ENCODE measurements at places on chromosomes 3 and 15.

DNA sequence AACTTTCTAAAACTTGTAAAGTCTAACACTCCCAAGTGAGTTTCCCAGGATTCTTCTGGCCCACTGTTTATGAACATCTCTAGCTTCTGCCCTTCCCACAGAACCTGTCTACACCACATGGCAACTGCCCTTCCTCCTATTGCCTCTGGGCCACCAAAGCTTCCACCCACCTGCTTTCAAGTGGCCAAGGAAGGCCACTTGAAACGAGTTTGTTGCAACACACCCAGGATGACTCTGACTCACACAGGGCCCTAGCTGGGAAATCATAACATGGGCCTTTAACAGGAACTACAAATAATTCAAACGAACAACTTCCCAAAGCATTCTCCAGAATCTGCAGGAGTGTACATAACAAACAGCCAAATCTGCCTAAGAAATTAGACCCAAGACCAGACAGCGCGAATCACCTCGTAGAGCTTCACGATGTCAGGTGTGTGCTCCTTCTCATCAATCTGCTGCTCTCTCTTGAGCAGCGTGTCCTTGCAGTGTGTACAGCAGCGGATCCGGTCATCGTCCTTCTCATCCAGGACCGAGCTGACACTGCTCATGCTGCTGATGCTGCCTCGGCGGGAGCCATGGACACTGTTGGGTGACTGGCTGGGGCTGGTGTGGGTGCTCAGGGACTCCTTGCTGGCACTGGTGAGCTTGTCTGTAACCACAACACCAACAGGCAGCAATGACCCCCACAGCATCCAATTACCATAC lies 16.8 kb downstream of the RBSN start:
- DNase-seq = no peak

GRCh38 chr15:80041494-80042253 lies 17.8 kb upstream of the ZFAND6 start:
- no peak for DNase-seq

- no peak for DNase-seq
Observed at GRCh38 chr15:77808075-77808474, 175.4 kb upstream of the LINGO1 start.

GRCh38 chr3:84893211-84893610 lies 65.6 kb upstream of the CADM2 start:
- no peak for DNase-seq

DNA sequence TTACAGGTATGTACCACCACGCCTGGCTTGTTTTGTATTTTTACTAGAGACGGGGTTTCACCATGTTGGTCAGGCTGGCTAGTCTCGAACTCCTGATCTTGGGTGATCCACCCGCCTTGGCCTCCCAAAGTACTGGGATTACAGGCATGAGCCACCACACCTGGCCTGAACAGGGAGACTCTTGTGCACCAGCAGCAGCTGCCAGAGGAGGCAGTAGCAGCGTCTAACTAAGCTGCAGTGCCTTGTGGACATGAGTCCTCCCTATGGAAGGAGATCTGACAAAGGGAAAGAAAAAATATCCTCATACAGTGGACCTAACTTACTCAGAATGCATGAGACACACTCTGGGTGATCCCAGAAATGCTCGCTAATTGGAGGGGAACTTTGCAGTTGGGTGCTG lies 36.8 kb upstream of the NEO1 start:
- no peak for DNase-seq

DNA sequence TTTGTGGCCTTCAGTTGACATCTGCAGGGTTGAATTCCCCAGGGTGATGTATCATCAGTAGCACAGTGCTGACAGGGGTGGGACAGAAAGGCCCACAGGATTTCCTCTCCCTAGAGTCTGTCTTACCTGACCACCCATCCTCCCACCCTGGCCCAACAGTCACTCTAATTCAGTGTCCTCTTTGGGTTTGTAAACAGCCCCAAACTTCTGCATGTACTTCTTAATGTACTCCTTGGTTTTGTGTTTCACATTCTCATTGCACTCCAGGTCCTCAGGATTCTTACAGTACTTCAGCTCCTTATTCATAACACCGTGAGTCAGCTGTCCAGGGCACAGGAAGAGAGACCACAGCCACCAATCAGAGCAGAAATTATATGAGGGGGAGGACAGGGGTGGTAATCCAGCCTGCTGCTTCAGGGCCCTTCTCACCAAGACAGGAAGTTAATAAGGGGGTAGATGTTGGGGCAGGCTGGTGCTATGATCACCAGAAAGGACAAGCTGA lies 37.5 kb downstream of the NBEAL2 start:
- DNase-seq = no peak

- no peak for DNase-seq
Observed at GRCh38 chr3:115350606-115351005, 203.5 kb upstream of the ZBTB20 start.

DNA sequence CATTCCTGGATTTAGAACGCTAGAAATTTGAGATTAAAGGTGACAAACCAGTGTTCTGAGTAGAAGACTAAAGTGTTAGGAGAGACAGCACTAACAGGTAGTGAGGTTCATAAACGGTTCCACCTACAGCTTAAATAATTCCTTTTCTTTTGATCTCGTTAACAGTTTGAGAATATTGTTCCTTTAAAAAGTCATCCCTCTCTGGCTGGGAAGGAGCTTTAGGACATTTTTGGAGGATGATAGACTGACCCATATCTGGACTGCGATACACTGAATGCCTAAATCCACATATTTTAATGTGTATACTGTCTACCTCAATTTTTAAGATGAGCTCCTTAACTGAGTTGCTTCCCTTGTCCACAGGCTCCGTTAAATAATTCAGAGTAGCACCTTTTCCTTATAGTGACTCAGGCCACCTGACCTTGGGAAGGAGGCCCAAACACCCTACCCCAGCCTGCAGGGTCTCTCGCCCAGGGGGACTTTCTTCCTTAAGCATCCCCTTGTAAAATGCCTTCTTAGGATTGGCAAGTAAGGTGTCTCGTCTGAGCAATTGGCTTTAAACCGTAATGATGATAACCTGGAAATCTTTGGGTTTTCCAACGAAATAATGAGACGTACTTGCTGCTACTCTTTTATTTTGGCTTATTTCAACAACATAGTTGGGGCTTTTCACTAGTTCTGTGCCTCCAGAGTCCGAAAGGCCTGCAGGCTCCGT lies 3.3 kb downstream of the TRIM71 start:
- no peak for DNase-seq

GRCh38 chr3:105355408-105356061 lies 11.2 kb upstream of the ALCAM start:
- no peak for DNase-seq

DNA sequence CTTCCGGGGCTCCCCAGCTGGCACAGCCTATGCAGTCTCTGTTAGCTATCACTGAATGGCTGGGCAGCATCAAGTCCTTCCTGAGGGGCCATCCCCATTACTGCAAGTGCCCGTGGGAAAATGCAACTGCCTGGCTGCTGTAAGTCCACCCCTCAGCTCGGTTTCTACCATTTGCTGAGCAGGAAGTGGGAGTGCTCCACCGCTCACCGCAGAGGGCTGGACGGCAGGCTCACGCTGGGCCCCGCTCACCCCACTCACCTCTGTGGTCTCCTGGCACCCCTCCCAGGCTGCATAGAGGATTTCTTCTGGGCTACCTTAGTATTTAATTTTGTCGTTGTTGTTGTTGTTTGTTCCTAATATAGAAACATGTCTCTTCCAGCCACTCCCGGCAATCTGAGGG lies 270.2 kb downstream of the PLCL2 start:
- DNase-seq = no peak

DNA sequence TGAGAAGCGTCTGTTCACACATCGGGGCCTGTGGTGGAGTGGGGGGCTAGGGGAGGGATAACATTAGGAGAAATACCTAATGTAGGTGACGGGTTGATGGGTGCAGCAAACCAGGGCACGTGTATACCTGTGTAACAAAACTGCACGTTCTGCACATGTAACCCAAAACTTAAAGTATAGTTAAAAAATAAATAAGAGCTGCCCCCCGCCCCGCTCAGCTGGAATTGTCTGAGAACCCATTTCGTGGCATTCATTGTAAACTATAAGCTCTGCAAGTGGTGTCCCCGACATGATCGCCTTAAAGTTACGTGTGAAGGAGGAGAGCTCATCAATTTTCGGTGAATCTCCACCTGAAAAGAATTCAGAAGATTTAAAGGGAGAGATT lies 7.3 kb upstream of the LIPH start:
- no peak for DNase-seq

DNA sequence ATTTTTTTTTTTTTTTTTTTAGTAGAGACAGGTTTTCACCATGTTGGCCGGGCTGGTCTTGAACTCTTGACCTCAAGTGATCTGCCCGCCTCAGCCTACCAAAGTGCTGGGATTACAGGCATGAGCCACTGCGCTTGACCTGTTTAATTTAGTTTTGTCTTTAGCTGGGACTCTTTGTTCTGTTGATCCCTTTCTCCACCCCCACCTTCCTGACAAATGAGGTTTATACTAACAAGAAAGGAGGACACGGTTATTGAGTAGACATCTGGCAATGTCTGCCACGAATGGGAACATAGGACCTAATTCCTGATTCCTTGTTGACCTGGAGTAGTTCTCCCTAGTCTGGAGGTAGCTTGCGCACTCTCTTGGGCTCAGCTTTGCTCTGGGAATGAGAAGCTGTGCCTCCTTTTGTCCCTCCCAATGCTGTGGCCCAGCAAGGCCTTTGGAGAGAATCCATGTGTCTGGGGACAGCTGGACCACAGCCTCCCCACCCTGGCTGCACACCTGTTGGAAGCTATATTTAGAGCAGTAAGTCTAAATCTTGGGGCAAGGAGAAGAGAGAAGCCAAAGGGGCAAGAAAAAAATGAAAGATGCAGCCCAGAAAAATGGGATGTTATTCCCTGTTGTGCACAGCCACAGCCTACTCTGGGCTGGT lies 53.2 kb upstream of the ADPGK start:
- DNase-seq = no peak

- no peak for DNase-seq
Observed at GRCh38 chr3:13325892-13326443, 94.2 kb downstream of the NUP210 start.

- DNase-seq = no peak
Observed at GRCh38 chr15:96307856-96308394, 22.6 kb upstream of the NR2F2 start.

DNA sequence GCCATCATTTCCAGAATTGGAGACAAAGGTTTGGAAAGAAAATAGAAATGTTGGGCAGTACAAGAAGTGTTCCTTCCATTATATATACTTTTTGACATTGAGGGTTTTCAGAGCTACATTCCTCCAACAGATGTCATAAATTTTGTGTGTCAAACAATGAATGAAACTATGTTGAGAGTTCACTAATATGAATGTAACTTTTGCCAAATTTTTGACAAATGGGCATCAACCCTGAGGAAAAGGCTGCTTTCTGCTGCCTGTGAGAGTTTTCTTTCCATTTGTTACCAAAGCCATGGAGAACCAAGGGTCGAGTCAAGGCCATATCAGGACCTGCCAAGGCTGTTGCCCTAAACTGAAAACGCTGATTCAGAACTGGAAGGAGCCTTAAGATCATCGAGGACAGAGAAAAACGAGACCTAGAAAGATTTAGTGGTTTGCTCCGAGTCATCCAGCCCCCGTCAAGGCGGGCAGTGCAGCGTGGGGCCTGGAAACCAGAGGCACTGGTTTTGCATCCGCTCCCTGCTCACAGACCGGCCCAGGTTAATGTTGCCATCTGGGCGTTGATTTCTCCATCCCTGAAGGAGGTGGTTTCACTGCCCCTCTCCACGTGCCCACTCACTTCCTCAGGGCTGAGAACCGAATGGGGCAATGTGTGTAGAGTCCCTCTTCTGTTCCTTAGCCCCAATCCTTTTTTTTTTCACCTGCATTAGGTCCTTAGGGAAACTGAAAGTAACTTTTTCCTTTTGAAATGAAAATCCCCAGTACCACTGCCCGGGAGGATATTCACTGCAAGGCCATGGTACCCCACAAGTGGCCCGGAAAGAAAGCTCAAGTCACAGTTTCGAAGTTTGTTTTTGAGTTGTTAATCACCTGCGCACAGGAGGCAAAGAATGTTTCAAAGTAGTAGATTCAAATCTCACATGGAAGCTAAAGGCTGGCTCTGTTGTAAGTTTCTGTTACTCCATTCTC lies 32.8 kb downstream of the TPM1 start:
- no peak for DNase-seq

DNA sequence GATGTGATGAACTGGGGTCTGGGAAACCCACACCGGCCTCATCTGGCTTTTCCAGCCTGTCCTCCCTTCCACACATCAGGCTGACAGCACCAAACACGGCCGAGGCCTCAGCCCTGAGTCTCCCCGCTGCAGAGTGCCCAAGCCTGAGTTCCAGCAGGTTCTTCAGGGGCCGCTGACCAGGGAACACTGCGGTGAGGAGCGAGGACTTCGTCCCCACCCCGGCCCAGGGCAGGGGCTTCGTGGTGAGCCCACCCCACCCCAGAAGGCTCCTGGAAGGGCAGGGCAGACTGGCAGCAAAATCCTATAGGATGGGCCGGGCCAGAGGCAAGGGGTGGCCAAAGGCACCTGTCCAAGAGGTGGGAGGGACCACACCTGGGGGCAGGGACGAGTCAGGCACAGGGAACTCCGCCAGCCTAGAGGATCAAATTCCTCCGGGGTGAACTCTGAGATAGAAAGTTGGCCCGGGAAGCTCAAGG lies at the start of gene SLC51A:
SLC51A (plus strand) TSS at position 446 of the 476 bp plus-strand sequence. CDS start 179 bp downstream, outside the sequence.
- DNase-seq = no peak

All from prostate gland (tissue), 2 donors.